Activated naive CD8-positive, alpha-beta T cell treated with anti-CD3 and anti-CD28 coated beads, Interleukin-2, amount 10 ng/mL, durations not matched to agents 7 days and 5 days (primary cell): ENCODE measurements at places on chromosomes 5 and 9. TPM values are rescaled to one million over a fixed set of nuclear protein-coding genes. Genes with fewer than 3 reads are reported as not detected.

DNA sequence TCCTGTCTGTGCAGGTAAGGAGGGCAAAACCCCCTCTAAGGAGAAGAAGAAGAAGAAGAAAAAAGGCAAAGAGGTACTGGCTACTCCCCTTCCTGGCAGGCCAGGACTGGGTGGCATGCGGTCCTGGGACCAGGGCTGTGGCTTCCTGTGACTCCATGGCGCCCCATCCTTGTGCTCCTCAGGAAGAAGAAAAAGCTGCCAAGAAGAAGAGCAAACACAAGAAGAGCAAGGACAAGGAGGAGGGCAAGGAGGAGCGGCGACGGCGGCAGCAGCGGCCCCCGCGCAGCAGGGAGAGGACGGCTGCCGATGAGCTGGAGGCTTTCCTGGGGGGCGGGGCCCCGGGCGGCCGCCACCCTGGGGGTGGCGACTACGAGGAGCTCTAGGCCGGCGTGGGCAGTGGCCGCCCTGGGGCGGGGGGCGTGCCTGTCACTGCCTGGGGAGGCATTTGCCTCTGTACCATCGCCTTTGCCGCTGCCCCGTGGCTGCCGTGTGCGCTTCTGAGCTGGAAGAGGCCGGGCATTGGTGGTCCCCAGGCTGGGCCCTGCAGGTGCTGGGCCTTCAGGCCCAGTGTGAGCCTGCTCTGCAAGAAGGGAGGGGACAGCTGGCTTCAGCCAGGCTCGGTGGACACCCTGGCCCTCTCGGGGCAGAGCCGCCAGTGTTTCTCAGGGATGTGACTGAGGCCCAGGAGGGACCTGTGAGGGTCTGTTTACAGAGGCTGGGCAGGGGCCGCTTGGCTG lies 2.0 kb upstream of the AJM1 start:
- no peak for DNase-seq

The ABO gene
- total RNA-seq, result not detected

The PCDHA1 gene
- total RNA-seq, result not detected

The MSH3 gene
- 18.6 TPM for total RNA-seq

- DNase-seq, result no peak
Observed at GRCh38 chr5:67648201-67648671, 451.6 kb upstream of the CD180 start.

DNA sequence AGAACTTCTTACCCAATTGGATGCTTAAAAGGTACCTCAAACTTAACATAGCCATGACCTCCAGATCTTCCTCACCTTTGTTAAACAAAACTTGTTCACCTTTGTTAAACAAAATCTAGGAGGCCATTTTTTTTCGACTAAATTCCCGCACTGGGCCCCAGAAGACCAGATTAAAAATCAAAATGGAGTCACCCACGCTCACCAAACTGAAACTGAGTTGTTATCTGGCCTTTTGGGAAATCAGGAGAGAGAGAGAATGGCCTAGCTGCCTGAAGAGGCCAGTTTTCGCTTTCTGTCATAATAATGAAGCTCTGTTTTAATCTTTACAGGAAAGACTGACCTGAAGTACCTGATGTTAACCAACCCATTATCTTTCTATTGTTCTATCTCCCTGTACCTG lies 69.4 kb downstream of the FYB1 start:
- DNase-seq, result no peak

DNA sequence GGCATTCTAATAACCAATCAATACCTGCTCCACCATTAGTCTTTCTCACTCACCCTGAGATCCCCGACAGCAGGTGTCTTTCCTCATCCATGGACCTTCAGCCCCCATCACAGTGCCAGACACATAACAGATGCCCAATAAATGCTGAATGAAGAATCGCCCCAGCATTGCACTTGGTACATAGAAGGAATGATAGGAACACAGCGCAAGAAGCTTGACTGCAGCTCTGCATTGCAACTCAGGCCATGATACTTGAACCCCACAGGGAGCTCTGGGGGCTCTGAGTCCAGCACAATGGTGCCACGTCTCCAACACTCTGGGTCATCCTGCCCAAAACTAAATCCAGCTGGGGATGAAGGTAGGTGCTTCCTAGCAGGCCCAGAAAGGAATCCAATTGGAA lies 355.0 kb upstream of the SLC30A5 start:
- DNase-seq, result no peak

The KIAA1958 gene
- 13.3 TPM for total RNA-seq

DNA sequence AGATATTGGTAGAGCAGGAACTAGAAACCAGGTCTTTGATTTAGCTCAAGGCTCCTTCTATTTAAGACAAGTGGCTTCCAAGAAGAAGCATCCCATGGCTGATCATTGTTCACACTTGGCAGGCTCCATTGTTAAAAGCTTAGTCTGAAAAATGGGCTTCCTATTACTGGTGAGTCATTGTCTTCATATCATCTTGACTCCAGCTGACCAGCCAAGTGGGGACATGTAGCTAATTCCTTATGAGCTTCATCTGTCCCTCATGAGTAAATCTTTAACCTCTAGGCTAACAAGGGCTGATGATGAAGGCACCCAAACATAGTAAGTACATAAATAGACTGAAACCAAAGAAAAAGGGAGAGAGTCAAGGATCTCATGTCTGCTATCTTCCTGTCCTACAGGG lies 530.3 kb upstream of the KLF4 start:
- no peak for DNase-seq

The SPARC gene
- total RNA-seq, result 0.39 TPM

- DNase-seq, result no peak
Observed at GRCh38 chr5:31731016-31731415, 92.1 kb downstream of the PDZD2 start.

- DNase-seq, result no peak
Observed at GRCh38 chr5:65290677-65291076, 191.0 kb downstream of the ADAMTS6 start.
